ENCODE measurements at places on chromosomes 13 and 19.

DNA sequence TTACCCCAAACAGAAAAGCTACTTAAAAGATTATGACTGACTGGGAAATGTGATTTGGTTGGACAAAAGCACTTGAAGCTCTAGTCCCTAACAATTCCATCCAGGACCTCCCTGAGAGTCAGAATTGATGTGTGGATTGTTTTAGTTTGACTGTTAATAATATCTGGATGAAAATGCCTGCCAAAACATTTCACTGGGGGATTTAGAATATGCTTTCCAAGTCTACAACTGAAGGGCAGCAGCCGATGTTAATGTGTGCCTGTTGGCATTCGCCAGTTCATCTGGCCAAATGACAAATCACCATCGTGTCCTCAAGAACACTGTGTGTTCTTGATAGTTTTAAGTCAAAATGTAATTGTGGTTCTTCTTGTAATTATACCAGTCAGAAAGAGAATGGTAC lies 76.0 kb upstream of the TSC22D1 start:
- no peak for DNase-seq

- DNase-seq = peak; percentile 83
Measured at GRCh38 chr19:19490214-19490968, 25.0 kb downstream of the TSSK6 start.

GRCh38 chr19:31902821-31903220 lies 442.6 kb upstream of the ZNF507 start:
- no peak for DNase-seq

- no peak for DNase-seq
Measured at GRCh38 chr13:54077569-54077968, 1049.0 kb downstream of the OLFM4 start.

DNA sequence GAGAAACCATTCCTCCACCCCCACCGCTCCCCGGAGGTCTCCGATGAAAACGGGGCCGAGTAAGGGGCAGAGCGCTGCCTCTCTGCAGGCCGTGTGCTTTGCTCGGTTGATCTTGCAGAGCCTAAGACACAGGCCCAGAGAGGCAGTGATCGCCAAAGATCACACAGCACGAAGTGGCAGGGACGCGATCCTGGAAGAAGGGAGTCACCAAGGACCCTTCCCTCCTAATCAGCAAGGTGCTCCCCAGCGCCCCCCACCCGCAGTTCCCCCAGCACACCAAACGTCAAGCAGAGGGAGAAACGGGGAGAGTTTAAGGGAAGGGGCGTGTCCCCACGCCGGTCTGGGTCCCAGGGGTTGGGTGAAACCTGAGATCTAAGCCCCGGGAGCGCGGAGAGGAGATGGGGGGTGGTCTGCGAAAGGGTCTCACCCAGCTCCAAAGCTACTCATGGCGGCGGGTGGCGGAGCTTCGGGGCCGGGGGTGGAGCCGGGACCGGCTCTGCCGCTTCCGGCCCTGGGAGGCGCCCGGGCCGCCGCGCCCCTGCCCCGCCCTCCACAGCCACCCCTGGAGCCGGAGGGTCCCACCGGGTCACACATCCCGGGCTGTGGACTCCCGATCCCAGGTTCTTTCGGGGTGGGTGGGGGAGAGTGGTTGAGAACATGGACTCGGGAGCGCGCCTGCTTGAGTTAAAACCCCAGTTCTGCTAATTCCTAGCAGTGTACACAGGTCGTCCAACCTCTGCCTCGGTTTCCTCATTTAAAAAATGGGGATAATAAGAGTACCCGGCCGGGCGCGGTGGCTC lies at the start of gene EML2:
EML2 (minus strand) TSS at position 468 of the 800 bp plus-strand sequence; CDS start at position 447, 21 bp downstream.
- DNase-seq = peak; percentile 40

DNA sequence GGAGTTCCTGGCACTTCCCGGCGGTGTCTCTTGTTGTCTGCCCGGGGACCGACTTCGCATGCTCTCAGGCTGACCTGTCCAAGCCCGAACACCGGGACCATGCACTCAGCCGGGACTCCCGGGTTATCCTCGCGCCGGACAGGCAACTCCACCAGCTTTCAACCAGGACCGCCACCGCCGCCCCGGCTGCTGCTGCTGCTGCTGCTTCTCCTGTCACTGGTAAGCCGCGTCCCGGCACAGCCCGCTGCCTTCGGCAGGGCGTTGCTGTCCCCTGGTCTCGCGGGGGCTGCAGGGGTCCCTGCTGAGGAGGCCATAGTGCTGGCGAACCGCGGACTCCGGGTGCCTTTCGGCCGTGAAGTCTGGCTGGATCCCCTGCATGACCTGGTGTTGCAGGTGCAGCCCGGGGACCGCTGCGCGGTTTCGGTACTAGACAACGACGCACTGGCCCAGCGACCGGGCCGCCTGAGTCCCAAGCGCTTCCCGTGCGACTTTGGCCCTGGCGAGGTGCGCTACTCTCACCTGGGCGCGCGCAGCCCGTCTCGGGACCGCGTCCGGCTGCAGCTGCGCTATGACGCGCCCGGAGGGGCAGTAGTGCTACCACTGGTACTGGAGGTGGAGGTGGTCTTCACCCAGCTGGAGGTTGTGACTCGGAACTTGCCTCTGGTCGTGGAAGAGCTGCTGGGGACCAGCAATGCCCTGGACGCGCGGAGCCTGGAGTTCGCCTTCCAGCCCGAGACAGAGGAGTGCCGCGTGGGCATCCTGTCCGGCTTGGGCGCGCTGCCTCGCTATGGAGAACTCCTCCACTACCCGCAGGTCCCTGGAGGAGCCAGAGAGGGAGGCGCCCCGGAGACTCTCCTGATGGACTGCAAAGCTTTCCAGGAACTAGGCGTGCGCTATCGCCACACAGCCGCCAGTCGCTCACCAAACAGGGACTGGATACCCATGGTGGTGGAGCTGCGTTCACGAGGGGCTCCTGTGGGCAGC lies 661 bp downstream of the FREM2 start:
- no peak for DNase-seq

DNA sequence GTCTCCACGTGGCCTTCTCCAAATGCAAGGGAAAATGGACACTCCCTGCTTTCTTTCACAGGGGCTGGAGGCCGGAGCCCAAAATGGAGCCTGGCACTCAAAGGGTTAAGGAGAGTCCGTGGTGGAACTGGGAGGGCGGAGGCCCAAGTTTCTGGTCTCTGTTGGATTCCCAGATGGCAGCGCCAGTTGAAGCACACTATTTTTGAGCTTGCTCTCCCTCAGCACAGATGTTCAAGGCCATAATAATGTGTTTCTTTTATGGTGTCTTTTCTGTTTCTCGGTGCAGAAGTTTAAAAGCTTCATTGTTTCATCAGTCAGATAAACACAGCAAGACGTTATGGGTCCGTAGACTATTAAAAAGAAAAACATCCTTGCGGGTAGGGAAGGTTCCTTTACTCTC lies 67.6 kb downstream of the TNFRSF19 start:
- no peak for DNase-seq
